ENCODE measurements at places on chromosomes 12 and 14.

DNA sequence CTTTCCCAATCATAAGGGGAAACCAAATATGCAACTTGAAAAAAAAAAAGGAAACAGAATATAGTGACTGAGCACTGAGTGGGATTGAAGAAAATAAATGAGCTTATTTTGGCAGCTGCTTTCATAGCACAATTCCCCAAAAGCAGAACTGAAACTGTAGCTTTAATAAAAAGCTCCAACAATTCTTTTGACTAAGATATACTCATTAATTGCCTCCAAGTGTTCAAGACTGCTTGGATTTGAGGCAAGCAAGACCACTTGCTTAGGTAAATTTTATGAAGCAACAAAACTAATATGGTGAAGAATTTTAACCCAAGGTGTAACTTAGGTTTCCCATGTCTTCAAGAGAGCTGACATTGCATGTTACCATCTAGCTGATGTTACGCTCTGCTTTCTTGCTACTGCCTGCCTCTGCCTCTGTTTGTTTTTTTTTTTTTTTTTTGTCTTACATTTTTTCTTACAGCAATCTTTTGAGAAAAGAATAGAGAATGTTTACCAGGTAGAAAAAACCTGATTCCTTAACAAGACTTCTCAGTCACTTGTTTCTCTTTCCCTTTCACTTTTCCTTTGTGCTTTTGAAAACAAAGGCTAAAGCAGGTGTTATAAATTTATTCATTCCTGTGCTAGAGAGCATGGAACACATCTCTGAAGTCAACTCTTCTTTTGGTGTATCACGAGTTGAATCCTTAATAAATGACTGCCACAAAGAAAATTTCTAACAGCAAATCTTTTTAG lies 134.4 kb downstream of the BCAT1 start:
- no peak for DNase-seq

DNA sequence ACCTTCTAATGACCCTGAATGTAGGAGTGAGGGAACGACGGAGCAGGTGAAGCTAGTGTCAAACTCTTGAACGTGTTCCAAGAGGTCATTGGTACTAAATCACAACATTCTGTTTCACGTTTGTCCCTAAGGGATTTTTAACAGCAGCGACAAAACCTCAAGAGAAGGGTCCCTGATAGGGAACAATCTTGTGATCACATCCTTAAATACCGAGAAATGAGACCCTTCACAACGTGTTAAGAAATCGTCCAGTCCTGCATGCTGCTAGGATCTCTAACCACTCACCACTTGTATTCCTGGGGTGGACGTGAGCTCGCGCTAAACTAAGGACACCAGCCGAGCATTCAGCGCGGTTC lies 134.1 kb upstream of the KRAS start:
- DNase-seq = no peak

- no peak for DNase-seq
These were observed 4.9 kb upstream of the VASH1 start for GRCh38 chr14:76756371-76756750.

DNA sequence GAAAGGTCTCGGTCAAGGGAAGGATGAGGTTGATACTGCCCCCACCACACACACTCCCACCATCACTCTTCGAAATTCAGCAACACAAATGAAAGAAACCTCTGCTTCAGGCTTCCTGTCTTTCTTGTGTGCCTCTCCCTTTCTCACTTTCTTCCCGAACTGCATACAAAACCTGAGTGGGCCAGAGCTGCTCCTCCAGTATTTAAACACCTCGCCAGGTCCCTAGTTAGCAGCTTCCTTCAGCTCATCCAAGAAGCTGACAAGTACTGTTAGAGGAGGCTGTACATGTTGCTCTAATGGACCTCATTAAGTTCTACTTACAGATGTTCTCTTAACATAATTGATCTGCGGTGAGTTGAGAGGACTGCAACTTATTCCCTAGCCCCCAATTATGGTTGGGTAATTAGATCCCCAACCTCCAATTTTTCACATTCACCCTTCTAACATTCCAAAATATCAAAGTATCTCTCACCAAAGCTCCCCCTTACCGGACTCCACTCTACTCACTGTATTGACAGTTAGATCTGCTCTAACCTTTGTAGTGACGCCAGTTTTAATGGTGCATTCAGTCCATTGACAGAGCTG lies 4.1 kb upstream of the LMO3 start:
- no peak for DNase-seq

DNA sequence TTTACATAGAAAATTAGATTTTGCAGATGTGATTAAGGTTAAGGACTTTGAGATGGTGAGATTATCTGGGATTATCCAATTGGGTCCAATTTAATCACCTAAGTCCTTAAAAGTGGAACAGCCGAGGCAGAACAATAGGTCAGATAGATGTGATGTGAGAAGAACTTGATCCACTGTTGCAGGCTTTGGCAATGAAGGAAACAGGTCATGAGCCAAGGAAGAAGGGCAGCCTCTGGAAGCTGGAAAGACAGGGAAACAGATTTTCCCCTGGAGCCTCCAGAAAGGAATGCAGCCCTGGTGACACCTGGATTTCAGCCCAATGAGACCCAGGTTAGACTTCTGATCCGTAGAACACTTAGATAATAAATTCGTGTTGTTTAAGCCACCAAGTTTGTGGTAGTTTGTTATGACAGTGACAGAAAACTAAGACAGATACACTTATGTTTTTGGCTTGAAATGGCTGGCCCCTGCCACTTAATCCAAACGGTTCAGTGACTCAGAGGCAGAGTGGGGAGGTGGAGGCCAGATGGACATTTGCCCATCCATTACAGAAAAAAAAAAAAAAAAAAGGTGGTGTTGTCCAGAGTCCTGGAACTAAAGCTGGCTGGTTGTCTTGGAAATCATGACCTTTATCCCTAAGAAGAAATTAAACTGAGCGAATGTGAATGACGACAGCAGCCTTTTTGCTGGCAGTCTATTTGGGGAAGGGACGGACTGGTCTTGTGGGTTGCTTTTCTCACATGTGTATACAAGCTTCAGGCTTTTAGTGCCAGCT lies 181.9 kb upstream of the NRXN3 start:
- no peak for DNase-seq

DNA sequence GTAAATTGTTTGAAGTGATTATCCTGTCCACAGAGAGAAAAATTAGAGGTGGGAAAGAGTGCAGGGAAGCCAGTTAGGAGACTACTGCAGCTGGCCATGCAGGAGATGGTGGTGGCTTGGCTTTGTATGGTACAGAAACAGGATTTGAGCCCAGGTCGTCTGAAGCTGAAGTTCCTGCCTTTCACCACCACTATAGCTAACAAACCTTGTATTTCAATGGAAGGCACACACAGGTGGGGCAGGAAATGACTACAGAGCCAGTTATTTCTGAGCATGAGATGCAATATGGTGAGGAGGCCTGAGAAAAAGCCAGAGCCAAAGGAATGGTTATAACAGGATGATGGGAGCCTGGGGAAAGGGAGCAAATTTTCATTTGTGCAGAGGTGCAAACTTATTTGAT lies 103.9 kb downstream of the BTG1 start:
- no peak for DNase-seq

GRCh38 chr12:127635838-127636237 lies 631.1 kb upstream of the TMEM132C start:
- no peak for DNase-seq

DNA sequence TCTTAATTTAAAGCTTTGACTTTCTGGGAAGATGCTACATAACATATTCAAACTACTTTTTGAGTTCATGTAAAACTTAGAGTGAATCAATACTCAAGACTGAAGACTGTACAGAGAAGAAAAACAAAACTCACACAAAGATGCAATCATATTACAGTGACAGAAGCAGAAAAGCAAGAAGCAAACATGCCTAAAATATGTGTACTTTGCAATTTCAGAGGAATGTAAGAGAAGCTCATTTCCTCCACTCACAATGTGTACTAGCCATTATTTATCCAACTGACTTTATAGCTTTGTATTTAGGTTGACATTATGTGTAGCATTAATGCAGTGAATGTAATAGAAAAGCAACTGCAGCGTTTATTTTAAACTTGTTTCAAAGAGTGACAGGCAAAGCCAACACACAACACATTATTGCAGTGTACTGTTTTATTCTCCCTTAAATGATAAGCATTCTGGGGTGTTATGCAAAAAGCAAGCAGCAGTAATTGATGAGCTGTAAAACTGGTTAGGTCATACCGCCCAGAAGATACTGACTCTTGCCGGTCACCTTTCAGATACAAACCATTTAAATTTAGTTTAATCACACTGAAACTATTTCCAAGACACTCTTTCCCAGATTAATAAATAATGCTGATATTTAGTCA lies 88.2 kb upstream of the PAWR start:
- DNase-seq = no peak

GRCh38 chr12:115062741-115063140 lies 378.8 kb upstream of the TBX3 start:
- no peak for DNase-seq

GRCh38 chr12:116996621-116997020 lies 85.9 kb downstream of the FBXW8 start:
- DNase-seq = no peak

GRCh38 chr12:101117842-101118241 lies 92.2 kb downstream of the SLC5A8 start:
- no peak for DNase-seq

- DNase-seq = no peak
These were observed 94.3 kb upstream of the GPHB5 start for GRCh38 chr14:63413009-63413408.

DNA sequence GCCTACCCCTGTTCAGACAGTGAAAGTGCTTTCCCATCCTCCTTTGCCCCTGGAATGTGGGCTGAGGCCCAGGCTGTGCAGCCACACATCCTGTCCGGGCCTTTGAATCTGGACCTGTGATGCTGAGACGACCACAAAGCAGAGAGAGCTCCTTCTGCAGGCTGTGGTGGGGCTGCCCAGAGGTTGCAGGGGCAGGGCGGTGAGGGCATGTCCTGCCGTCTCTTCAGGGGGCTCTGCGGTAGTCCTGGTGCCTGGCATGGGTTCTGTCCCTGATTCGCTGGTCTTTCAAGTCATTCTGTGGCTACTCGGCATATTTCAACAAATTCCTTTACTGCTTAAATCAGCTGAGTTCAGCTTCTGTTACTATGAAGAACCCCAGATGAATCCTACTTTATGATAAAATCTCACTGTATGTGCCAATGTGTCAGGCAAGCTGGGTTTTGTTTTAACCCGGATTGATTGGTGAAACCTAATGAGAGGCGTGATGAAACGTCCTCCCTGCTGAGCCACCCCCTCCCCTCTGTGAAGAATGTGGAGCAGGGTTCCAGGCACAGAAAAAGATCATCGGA lies 63.4 kb upstream of the DICER1 start:
- DNase-seq = no peak

DNA sequence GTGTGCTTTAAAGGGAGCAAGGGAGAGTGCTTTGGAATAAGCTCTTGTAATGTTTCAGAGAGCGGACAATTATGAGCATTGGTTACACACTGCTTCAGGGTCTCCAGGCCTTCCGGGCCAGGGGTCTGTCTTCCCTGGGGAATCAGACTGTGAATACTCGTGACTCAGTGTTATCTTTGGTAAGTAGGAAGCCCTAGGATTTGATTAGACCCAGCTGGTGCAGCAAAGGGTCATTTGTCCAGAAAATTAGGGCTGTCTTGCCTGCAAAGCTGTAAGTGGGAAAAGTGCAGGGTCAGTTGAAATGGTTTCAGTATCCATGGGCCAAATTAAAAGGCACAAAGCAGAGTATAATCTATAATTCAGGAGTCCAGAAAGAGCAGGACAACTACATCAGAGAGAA lies 475.6 kb downstream of the MED13L start:
- DNase-seq = no peak

GRCh38 chr14:65361920-65362319 lies 50.6 kb upstream of the FUT8 start:
- no peak for DNase-seq

DNA sequence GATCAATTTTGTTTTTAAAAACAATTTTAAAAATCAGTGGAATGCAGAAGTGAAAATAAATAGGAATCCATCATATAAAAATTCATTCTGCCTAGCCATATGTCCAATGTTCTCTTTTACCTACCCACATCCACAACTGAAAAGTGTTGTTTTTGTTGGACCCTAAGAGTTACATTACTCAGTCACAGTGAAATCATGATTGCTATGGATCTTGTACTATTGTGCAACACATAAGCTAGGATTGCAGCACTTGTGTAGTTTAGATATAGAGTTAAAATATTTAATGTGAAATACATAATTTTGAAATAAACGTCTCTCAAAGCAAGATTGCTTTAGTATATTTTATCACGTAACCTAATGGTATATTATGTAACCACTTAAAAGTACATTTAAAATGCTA lies 213.3 kb upstream of the CLEC14A start:
- DNase-seq = no peak

- DNase-seq = no peak
These were observed 10.6 kb downstream of the GRIN2B start for GRCh38 chr12:13970803-13971202.

DNA sequence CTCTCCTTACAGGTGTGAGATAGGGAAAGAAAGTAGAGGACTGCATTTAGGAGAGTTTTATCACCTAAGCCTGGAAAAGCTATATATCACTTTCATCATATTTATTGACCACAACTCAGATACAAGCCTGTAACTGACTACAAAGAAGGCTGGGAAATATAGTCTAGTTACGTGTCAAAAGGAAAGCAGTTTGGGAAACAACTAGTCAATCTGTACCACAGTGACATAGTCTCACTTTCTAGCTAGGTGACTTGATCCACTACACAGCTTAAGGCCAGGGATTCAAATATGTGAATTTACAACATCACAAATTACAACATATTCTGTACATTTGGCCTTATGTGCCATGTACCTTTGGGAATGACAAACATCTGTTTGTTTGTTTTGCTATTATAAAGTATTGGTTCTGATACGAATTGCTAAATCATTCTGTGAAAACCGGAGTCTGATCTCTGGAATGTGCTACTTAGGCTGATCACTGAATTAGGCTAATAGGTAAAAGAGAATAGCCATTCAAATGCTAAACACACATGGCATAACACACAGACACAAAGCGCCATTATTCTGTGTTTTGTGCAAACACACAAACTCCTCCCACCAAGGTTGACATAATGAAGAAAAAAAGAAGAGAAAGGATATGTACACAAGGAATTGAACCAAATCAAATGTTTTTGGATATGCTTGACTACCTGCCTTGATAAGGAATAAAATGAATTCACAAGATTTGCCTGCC lies 279.8 kb downstream of the DUSP6 start:
- no peak for DNase-seq

DNA sequence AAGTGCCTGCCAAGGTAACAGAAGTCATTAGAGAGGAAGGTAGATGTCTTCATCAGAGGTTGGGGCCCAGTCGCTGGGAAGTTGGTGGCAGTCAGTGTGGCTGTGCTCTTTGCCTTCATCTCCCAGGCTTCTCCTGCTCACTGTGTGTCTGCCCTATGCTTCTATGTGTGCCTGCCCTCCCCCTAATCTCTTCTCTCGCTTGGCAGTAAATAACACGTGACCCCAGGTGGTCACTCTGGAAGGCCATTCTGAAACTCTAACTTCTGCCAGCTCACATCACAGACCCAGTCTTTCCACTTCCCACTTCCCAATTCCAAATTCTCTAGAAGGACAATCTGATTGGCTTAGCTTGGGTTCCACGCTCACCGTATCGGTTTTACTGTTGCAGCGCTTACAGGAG lies 9.3 kb downstream of the ZNF664 start:
- no peak for DNase-seq

- DNase-seq = no peak
These were observed 12.5 kb downstream of the TM7SF3 start for GRCh38 chr12:27001663-27002062.

Data from activated T-cell treated with anti-CD3 and anti-CD28 coated beads for 24 hours (primary cell).